Umbilical cord (tissue), 2 donors: ENCODE measurements at places on chromosomes 2 and 18. TPM values are rescaled to one million over a fixed set of nuclear protein-coding genes. Genes with fewer than 3 reads are reported as not detected.
A peak's percentile ranks its signal among the peaks of the same experiment; 100 is the strongest.

TUBA4B gene
- total RNA-seq, result 0.72 TPM

- peak; percentile 65 for DNase-seq
Observed at GRCh38 chr2:7377916-7378569, 460.8 kb downstream of the RNF144A start.

CCDC141 gene
- 5.3 TPM for total RNA-seq

GRCh38 chr2:239202836-239203235, 198.0 kb downstream of the HDAC4 start:
- DNase-seq, result no peak

NAT8 gene
- total RNA-seq, result not detected

DNA sequence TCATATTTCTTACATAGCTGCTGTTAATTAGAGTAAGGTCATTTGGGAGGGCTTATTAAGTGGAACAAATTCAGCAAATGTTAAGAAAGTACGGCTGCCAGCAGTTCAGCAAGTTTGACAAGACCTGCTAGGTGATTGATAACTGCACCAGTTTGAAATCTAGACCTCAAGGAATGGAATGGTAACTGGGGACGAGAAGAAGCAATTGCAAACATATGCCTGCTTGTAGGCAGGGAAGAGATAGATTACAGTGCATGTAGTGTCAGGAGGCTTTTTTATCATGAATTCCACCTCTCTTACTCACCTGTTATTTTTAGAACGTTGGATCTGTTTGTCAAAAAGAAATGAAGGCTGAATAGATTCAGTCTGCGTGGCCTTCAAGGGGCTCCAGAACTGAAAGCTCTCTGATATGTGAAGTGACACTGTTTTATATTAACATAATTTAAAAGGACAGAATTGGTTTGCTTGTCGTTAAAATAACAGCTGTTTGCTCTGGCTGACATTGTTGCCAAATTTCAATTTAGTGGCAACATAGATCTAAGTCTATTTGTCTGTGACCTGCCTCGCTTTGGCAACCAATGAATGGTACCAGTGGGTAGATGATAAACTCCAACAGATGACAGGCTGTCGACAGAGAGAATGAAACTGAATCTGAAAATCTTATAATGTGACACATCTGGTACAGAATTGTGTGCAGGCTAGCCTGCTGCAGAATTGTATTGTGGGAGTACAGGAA, 199.3 kb downstream of the ZNF407 start:
- DNase-seq, result peak; percentile 70
